ENCODE measurements at places on chromosomes 11 and 22. TPM values are rescaled to one million over a fixed set of nuclear protein-coding genes. Genes with fewer than 3 reads are reported as not detected.

Gene PHOX2A
- 0.17 TPM for total RNA-seq

Gene BAD
- 123 TPM for total RNA-seq

Gene SCN4B
- total RNA-seq = 12.5 TPM

Gene SCGB1D2
- total RNA-seq = not detected

Gene TMEM184B
- total RNA-seq = 15.6 TPM

Gene L3MBTL2
- 17.1 TPM for total RNA-seq

Gene KCTD14
- 6.4 TPM for total RNA-seq

Gene CDC45
- 4.0 TPM for total RNA-seq

Gene FAM89B
- 49.2 TPM for total RNA-seq

Gene TTC17
- 122 TPM for total RNA-seq

Gene BTG4
- total RNA-seq = not detected

Gene GGT5
- total RNA-seq = 8.6 TPM

Gene CD248
- 26.6 TPM for total RNA-seq

Gene KCNK4
- total RNA-seq = 3.2 TPM

Gene VPS26B
- 51.0 TPM for total RNA-seq

Gene GPR83
- total RNA-seq = 7.1 TPM

Gene ANO1
- 3.6 TPM for total RNA-seq

Gene SELENOM
- 85.1 TPM for total RNA-seq

Gene CDC42EP2
- 8.5 TPM for total RNA-seq

Gene FXYD6
- 98.7 TPM for total RNA-seq

All from spinal cord (tissue), 10 donors.